ENCODE measurements at places on chromosomes 1 and 21.

DNA sequence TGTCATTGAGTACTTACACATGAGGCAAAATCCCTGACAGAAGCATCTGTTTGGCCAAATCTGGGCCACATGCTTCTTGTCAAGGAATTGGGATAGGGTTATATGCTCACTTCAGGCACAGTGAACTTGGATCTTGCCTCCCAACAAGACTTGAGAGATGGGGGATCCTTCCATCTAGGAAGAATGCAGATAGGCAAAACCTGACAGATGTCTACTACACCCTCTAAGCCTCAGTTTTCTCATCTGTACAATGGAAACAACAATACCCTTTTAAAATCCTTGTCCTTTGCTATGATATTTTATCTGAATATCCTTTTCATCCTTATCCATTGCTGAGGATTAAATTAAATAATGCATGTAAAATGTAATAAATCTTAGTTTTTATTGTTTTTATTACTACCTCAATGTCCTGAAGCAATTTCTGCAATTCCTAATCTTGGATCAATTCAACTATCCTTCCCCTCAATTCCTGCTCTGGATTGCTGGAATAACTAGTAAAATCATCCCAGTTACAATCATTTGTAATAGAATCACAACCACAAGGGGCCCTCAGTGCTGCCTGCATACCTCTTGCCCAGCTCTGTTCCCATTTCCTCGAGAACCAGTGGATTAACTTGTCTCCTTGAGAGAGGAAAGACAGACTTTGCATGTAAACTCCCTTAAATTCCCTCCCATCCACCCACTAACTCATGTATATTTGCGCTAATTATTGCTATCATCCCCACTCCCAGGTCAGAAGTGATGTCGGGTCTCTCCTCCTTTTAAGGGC is 8.1 kb upstream of the XPR1 start:
- no peak for DNase-seq

GRCh38 chr1:201427963-201428362 is 6.4 kb upstream of the TNNI1 start:
- DNase-seq = no peak

GRCh38 chr1:192521734-192522133 is 53.8 kb upstream of the RGS1 start:
- DNase-seq = peak; percentile 47

DNA sequence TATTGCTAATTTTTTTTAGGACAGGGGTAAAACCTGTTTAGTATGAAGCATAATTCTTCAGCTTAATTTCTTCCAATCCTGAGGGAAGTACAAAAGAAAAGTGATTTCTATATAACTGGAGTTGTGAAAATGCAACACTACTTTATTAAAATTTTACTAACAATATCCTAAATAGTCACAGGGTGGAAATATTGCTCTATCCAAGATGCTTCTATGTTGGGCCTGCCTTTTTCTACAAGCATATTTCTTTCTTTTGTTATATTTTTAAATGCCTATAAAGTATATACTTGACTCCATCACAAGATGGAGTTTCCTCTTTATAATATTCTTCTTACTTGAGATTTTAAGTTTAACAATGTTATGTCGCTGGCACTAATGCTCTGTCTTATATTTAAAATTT is 37.9 kb downstream of the DTL start:
- no peak for DNase-seq

DNA sequence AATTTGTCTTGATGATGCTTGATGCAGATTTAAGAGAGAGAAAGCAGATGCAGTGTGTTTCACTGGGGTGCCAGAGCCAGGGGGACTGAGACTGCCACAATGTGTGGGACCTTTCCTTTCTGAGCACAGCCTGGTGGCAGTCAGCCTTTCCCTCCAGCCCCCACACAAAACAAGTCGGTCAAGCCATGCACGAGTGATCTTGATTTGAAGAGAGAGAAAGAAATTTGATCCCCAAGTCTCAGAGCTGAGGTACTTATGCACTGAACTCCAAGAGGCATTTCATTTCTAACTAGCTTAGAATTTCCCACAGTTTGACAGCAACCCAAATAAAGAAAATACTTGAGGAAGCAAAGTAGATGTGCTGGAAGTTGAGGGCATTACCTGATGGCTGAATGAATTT is 193.8 kb downstream of the ST6GALNAC3 start:
- DNase-seq = no peak

- DNase-seq = no peak
Observed at GRCh38 chr1:40965531-40965930, 14.0 kb upstream of the CTPS1 start.
